ENCODE measurements at places on chromosomes 7 and 10. TPM values are rescaled to one million over a fixed set of nuclear protein-coding genes. Genes with fewer than 3 reads are reported as not detected.

Gene NPC1L1
- total RNA-seq, result 0.29 TPM

Gene ENO4
- total RNA-seq, result 1.9 TPM

Gene EIF4H
- 238 TPM for total RNA-seq

Gene KCND2
- 3.6 TPM for total RNA-seq

Gene C7orf57
- not detected for total RNA-seq

Gene FAM20C
- 71.0 TPM for total RNA-seq

GRCh38 chr10:131090761-131091661 is 220.5 kb downstream of the TCERG1L start:
- DNase-seq, result no peak
- peaks cover 4% of the 10 kb centered on the region for H3K27me3 ChIP-seq
- H3K4me1 ChIP-seq, result no peaks in the 10 kb centered on the region
- H3K36me3 ChIP-seq, result no peaks in the 10 kb centered on the region
- no peak overlapping the region for H3K27ac ChIP-seq

DNA sequence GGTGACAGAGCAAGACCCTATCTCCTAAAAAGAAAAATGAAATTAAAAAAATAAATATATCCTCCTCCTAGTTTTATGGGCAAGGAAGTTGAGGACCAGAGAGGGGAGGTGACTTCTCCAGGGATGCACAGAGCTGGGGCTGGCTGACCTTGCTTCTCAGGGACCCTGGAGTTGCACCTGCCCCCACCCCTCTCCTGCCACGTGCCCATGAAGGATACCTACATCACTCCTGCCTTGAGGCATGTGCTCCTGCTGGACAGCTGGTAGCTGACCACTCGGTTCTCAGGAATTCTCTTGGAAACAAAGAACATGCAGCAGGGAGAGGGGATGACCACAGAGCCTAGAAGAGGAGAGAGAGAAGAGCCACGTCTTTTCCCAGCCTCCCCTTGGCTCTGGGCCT is 522 bp downstream of the CCL24 start:
- no peak for DNase-seq
- no peaks in the 10 kb centered on the region for H3K27me3 ChIP-seq
- H3K4me3 ChIP-seq, result no peak overlapping the region
- H3K27ac ChIP-seq, result no peak overlapping the region

GRCh38 chr7:92586403-92586802 is 3.8 kb downstream of the FAM133B start:
- no peak overlapping the region for H3K27ac ChIP-seq
- no peak overlapping the region for H3K4me3 ChIP-seq
- H3K27me3 ChIP-seq, result no peaks in the 10 kb centered on the region
- H3K36me3 ChIP-seq, result no peaks in the 10 kb centered on the region

DNA sequence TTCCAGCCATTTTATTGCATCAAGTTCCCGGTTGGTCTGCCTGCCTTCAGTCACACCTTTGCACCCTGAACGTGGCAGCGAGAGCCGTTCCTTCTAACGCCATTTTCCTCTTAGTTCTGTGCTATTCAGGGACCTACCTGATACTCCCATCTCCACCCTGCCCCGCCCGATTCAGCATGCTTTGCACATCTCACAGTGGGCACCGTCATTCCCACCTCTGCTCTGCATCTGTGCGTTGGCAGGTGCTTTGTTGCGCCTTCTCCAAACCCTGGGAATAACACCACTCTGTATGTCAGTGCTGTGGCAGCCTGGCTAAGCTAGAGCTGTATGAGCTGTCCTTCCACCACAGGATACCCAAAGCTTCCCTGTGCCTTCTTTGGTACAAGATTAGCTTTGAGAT is 96.8 kb downstream of the ACTR3B start:
- H3K36me3 ChIP-seq, result no peaks in the 10 kb centered on the region
- no peaks in the 10 kb centered on the region for H3K27me3 ChIP-seq
- no peak overlapping the region for H3K4me3 ChIP-seq
- H3K27ac ChIP-seq, result no peak overlapping the region
- DNase-seq, result no peak

- H3K4me1 ChIP-seq, result no peaks in the 10 kb centered on the region
- H3K4me3 ChIP-seq, result no peak overlapping the region
- H3K27me3 ChIP-seq, result no peaks in the 10 kb centered on the region
- H3K27ac ChIP-seq, result no peak overlapping the region
- H3K36me3 ChIP-seq, result no peaks in the 10 kb centered on the region
Observed at GRCh38 chr7:50446542-50446960, 3.6 kb downstream of the FIGNL1 start.

DNA sequence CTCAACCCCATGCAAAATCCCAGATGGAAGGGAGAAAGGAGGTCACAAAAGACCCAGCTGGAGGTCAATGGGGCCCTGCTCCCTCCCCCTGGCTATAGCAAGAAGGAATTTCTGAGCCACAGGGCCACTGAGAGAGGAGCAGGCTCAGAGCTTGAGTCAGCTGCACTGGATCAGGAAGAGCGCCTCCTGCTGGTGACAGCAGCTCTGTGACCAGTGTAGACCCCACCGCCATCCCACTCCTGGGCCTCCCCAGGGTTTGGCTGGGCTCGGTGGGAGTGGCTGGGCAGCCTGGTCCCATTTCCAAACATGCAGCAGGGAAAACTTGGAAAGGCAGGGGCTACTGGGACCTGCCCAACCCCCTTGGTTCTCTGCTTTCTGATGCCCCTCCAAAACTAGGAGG is 31.5 kb upstream of the PRLHR start:
- no peak overlapping the region for H3K4me3 ChIP-seq
- no peaks in the 10 kb centered on the region for H3K4me1 ChIP-seq
- H3K27me3 ChIP-seq, result no peaks in the 10 kb centered on the region
- no peak overlapping the region for H3K27ac ChIP-seq

DNA sequence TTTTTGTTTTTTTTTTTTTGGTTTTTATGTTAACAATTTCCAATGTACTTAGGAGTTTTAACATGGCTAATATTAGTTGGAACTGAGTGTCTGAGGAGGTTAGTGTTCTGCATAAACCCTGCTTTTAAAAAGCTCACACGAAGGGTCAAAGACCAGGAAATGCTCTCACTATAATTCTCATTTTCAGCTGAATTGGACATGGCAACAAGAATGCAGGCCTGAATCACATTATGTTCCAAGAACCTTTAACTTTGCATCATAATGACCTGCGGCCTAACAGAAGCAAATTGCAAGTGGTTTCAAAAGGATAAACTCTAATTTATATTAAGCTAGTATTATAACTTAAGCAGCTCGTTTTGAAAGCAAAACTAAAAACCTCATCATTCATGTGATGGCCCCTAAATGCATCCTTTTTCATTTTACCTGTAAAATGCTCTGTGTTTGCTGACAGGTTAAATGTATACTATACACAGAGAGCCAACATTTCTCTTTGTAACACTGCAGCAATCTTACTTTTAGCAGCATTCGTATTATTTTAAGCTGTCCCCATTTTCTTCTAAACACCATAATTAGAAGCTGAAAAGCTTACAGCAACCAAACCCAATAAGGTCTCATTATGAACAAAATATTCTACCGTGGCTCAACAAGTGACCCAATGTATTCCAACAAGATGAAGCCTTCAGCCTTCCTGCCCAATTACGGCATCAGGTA is 242.8 kb upstream of the SP4 start:
- H3K27ac ChIP-seq, result no peak overlapping the region
- H3K4me1 ChIP-seq, result no peaks in the 10 kb centered on the region
- H3K36me3 ChIP-seq, result no peaks in the 10 kb centered on the region
- no peak overlapping the region for H3K4me3 ChIP-seq
- peaks cover 8% of the 10 kb centered on the region for H3K27me3 ChIP-seq

- no peak overlapping the region for H3K4me3 ChIP-seq
- H3K27ac ChIP-seq, result no peak overlapping the region
- H3K36me3 ChIP-seq, result no peaks in the 10 kb centered on the region
- peaks cover 5% of the 10 kb centered on the region for H3K4me1 ChIP-seq
- no peaks in the 10 kb centered on the region for H3K27me3 ChIP-seq
Observed at GRCh38 chr10:129207297-129207696, 259.7 kb upstream of the MGMT start.

DNA sequence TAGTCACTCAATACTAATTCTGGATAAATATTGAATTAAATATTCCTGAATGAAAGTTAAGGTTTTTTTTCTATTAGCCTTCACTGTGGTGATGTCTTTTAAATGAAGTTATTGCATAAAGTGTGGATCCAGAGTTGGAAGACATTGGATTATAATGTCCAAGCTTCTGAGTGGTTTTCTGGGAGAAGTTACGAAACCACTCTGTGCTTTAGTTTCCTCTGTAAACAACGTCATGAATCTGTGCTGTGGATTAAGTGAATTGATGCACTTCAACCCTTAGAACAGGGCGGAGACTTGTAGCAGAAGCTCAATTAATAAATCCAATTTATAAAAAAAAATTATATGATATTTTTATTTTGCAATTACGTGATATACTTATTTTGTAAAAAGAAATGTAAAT is 271.7 kb downstream of the BICC1 start:
- H3K4me3 ChIP-seq, result no peak overlapping the region
- no peaks in the 10 kb centered on the region for H3K27me3 ChIP-seq
- no peak overlapping the region for H3K27ac ChIP-seq
- H3K36me3 ChIP-seq, result no peaks in the 10 kb centered on the region

GRCh38 chr10:132984801-132985545 is 42.6 kb upstream of the CFAP46 start:
- no peak overlapping the region for H3K27ac ChIP-seq
- no peaks in the 10 kb centered on the region for H3K4me1 ChIP-seq
- no peaks in the 10 kb centered on the region for H3K36me3 ChIP-seq
- no peak for DNase-seq
- H3K27me3 ChIP-seq, result no peaks in the 10 kb centered on the region

All from breast epithelium (tissue), 4 donors.